ENCODE measurements at places on chromosomes 1 and 21.
A peak's percentile ranks its signal among the peaks of the same experiment; 100 is the strongest.

DNA sequence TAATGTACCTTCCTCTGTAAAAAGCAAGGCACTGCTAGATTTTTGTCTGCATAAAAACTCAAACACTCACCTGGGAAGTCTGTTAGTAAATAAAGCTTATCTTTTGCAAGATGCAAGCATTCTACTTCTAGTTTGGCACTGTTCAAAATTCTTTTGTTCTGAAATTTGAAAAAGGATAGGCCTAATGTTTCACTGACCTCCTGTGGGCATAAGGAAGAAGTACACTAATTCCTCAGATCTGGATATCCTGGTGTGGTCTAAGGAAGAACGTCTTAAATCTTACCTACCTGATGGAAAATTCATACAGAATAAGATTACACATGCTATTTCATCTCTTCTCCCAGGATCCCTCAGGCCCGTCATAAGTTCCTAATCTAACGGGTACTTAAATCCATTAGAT is 93.5 kb upstream of the CAMK1G start:
- peak; percentile 15 for DNase-seq

GRCh38 chr1:177017287-177017852 is 147.1 kb downstream of the ASTN1 start:
- DNase-seq = no peak

DNA sequence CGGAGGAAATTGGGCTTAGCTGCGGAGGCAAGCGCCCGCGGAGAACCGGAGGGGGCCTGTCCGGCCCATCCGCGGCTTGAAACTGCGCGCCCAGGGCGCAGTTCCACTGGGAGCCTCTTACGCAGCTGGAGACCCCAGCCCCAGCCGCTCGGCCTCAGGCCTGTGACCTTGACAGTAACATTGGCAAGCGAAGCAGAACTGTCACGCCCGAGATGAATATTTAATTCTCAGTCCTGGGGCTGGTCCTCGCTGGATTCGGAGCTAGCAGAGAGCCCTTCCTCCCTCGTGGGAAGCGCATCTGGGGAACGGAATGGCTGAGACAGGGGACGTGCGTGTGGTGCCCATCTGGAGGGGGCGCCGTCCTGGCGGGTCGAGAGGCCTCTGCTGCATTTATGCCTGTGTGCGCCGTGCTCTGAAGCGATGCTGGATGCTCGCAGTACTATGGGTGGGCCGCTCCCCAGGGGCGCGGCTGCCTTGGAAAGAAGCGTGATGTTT is 928 bp downstream of the SLC6A17 start:
- no peak for DNase-seq

DNA sequence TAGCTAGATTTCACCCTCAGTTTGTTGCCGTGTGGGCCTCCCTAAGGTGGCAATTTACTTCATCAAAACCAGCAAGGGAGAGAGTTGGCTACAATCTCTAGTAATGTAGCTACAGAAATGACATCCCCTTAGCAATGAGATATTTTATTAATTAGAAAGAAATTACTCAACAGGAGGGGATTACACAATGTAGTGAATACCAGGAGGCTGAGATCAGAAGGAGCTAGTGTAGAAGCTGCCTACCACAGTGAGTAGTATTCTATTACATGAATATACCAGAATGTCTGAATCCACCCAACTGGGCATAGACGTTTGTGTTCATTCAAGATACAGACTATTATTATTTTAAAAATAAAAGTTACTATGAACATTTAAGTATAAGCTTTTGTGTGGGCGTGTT is 868.2 kb upstream of the CXADR start:
- DNase-seq = no peak

DNA sequence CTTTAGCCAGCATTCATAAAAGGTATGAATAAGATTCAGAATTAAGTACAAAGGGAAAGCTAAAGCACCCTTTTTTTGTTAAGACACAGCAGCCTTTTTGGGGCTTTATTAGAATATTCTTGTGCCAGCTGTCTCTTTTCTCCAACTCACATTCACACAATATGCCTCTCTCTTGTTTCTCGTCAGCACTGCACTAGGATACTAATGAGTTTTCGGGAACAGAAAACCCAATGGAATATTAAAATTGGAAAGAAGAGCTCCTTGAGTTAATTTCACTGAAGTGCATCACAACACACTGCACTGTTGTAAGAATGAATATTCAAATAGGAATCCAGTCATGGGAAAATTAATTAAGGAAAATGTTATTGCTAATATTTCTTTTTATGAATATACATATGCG is 410.4 kb upstream of the BEND5 start:
- peak; percentile 14 for DNase-seq

DNA sequence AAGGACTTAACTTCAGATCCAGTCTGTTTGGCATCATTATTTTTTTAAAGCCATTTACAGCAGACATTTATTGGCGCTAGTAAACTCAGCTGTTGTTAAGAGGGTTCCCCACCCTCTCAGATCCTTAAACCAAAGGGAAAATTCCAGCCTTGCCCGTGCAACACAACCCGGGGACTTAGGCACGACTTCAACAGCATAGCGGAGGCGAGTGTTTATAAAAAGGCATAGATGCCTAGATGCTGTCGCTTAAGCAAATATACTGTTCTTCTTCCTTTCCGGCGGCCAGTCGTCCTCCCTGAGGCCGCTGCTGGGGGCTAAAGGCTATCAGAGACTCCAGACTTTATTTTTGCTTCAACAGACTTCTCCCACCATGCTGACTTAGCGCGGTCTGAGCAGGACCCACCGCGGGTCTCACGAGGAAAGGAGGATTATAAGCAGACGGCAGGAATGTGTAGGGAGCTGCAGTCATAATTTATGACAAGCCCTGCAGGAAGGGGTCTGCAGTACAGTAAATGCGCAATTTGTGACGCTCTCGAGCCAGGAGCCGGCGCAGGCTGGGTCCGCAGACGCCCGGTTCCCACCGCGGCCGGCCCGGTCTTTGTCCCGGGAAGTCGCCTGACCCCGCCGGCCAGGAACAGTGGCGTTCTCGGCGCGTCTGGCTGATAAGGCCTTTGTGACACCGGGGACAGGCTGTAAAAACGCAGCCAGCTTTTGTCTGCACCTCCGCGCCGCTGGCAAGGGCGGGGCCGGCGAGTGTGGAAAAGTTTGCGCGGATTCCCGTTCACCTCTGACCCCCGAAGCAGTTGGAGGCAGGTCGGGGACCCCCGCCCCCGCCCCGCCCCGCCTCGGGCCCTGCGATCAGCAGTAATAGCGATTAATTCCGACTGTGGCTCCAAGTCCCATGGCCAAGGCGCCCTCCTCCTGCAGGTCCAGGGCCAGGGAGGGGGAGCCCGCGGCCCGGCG is 61.2 kb upstream of the ARHGEF16 start:
- DNase-seq = no peak

DNA sequence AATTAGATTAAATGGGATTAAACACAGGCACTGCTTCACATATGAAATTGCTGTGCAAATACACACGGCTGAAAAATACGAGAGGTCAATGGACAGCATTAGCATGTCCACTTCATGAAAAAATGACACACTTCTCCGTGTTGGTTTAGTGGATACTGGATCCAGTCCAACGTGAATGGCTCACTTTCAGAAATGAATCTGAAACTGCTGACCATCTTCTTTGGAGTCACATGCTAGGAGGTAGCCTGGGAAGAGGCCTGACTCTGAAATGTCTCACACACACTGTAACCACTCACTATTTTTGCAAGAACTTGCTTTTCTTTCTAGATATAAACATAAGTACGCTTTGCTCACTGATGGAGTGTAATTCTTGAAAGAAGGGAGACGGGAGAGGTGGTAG is 127.3 kb downstream of the HLCS start:
- peak; percentile 49 for DNase-seq

DNA sequence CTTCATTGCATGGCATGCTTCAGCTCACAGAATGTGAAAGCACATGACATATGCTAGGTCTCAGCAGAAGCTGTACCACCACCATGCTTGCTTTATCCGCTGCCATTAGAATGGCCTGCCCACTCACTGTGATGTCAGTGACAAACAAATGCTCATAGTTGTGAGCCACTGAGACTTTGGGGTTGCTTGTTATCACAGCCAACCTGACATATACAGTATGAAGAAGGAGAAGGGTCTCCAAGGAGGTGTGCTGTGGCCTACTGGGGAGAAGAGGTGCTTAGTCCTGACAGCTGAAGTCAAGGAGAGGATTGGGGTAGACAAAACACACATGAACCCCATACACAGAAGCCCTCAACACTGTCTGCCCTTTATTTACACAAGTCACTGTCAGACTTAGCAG is 19.5 kb upstream of the TENT5C start:
- no peak for DNase-seq

DNA sequence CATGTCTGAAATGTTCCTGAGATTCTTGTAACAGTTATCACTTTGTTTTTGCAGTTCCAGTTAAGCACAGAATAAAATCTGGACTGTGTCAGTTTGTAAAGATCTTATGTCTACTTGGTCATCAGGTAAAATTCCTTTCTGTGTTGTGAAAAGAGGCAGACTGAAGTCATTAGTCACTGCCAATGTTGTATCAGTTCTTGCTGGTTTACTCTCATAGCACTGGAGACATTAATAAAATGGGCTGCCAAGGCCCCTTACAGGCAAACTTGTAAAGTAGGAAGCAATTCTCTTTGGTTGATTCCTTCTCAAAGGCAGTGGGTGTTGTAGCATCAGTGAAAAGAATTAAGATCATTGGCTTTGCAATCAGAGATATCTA is 61.4 kb upstream of the ST6GALNAC3 start:
- no peak for DNase-seq

DNA sequence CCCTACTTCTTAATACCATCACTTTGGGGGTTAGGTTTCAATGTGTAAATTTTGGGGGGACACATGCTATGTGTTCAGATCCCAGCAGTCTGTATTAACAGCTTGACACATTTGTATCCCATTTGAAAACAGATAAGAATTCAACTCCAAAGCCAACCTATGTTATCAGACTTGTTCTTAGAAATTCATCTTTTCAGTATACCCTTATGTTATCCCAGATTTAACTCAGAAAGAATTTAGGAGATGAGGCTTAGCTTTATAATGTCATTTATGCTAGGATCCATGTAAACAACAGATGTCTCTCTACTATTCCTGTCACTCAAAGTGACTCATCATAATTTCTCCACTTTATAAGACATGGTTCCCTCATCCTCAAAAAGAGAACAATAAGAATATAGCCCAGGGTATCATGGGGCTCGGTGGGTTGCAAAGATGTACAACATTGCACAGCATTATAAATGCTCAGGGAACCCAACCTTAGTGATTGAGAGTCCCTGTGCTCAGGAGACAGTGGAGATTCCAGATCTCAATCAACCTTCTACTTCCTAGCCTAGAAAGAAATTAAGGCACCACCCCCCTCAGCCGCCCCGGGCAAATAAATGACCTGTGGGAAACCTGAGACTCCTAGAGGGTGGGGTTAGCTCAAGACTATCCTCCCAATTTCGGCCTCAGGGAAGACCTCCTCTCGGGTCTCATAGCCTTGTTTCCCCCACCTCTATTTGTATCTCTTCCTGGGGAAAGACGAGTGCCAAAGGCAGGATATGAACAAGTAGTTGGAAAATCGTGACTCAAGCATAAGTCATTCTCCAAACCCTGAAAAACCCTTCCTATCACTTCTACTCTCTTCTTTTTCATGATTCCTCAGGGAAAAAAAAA is 265.1 kb upstream of the CAMK1G start:
- DNase-seq = no peak

- DNase-seq = no peak
Measured at GRCh38 chr1:193479187-193479586, 292.8 kb upstream of the B3GALT2 start.

GRCh38 chr1:54643736-54644135 is 2.1 kb downstream of the MROH7 start:
- DNase-seq = no peak

- DNase-seq = no peak
Measured at GRCh38 chr1:235942979-235943575, 76.4 kb upstream of the LYST start.

DNA sequence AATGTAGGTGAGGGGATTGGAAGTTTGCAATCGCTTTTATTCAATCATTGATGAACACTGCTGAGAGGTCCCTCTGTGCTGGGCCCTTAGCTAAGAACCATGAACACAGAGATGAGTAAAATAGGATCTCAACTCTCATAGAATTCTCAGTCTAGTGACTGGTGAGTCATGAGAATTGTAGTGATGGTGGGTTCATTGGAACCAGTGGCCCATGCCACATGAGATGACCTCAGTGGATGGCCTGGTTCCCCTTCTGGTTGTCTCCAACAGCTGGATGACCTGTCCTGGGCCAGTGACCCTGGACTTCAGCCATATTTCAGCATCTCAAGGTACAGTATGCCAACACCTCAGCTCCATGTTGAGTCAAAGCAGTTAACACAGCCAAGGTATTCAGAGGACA is 21.3 kb upstream of the S100A10 start:
- DNase-seq = no peak

GRCh38 chr1:193036337-193037047 is 22.7 kb downstream of the UCHL5 start:
- no peak for DNase-seq

DNA sequence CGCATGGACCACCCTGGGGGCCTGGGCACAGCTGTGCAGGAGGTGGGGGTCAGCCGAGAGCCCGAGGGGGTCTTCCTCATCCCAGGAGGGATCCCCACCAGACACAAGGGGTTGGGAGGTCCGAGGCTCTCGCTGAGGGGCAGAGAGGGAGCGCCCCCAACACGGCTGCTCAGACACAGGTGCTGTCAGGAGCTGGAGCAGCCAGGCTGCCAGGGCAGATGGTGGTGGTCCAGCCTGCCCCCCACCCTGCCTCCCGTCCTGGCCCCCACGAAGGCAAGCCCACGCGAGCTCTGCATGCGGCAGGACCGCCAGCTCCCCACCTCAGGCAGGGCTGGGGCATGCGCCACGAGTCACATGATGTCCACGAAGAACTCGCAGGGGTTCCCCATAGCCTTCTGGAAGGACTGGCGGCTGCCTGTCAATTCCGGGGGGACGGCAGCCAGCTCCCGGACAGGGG is 4.7 kb downstream of the TAS1R3 start:
- no peak for DNase-seq

- no peak for DNase-seq
Measured at GRCh38 chr1:226761322-226761721, 22.2 kb upstream of the ITPKB start.

DNA sequence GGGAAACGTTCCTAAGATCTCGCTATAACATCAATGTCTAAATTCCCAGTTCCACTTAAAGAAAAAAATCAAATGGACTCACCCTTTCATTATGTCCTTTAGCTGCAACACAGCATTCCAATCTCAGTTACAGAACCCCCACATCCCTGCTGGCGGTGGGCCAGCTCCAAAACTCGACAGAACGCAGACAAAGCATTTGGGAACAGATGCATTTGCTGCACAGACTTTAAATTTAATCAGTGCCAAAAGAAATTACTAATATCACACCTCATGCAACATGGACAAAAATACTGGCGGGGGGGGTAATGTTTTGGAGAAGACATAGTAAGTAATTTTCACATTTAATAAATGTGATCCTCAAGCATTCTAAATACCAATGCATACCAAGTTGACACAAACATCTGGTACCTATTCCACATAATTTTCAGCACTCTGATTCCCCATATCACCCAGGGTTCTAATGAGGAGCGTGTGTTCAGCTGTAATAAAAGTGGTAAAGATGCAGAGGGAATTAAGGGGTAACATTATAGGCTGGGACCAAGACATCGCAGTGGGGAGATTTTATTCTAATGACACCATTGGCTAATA is 79.7 kb downstream of the TGFBR3 start:
- DNase-seq = no peak

All from muscle of leg (tissue), 16 donors.